ENCODE measurements at places on chromosomes 16 and 17. TPM values are rescaled to one million over a fixed set of nuclear protein-coding genes. Genes with fewer than 3 reads are reported as not detected.

Gene DNAH3
- polyA plus RNA-seq: 0.42 TPM

Gene SECTM1
- 3.3 TPM for polyA plus RNA-seq

Gene OTOP2
- not detected for polyA plus RNA-seq

Gene KRTAP4-1
- not detected for polyA plus RNA-seq

Gene KRTAP4-6
- not detected for polyA plus RNA-seq

Gene EVPLL
- polyA plus RNA-seq: not detected

Gene LITAFD
- polyA plus RNA-seq: not detected

Gene TRAF4
- polyA plus RNA-seq: 53.6 TPM

Gene MT1F
- polyA plus RNA-seq: 1.6 TPM
